Right cardiac atrium (tissue), 5 donors: ENCODE measurements at places on chromosomes 16 and 17. TPM values are rescaled to one million over a fixed set of nuclear protein-coding genes. Genes with fewer than 3 reads are reported as not detected.

- peak; percentile 53 for DNase-seq
Observed at GRCh38 chr17:10063730-10064241, 134.6 kb downstream of the GAS7 start.

GRCh38 chr17:49581648-49581998 lies 6.0 kb downstream of the NXPH3 start:
- peak; percentile 41 for DNase-seq

GRCh38 chr17:27593232-27593856 lies 37.6 kb upstream of the LGALS9 start:
- no peak for DNase-seq

DNA sequence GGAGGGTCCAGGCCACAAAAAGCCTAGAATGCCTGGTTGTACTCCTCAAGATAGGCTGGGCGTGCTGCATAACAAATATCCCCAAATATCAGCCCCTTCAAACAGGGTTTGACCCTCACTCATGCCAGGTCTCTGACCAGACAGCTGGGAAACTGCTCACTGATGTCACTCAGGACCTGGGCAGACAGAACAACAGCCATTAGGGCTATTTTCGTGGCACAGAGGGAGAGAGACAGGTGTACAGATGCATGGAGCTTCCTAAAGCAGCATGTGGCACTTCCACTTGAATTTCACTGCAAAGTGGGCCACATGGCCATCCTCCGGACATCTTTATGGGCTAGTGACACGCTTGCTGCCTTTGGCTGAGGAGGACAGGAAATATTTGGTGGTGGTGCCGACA lies 73.1 kb downstream of the SREBF1 start:
- DNase-seq, result no peak

DNA sequence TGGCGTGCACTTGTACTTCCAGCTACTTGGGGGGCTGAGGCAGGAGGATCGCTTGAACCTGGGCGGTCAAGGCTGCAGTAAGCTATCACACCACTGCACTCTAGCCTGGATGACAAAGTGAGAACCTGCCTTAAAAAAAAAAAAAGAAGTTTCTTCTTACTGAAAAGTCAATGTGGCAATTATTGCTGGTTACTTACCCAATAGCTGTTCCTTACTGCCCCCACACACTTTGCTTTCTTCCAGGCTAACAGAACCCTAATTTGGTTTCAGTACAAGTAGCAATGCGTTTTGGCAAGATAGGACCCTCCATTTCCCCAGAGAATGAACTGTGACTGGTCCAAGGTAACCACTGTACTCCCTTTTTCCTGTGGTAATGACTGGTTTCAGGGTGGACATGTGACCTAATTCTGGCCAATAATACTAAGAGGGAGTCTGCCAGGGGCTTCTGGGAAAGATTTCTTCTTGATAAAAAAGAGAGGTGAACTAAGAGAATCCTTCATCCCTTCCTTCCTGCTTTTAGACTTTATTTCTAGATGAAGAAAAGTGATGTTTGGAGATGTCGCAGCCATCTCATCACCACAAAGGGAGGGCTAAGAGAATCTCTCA lies 58.8 kb upstream of the MSI2 start:
- DNase-seq, result no peak

DNA sequence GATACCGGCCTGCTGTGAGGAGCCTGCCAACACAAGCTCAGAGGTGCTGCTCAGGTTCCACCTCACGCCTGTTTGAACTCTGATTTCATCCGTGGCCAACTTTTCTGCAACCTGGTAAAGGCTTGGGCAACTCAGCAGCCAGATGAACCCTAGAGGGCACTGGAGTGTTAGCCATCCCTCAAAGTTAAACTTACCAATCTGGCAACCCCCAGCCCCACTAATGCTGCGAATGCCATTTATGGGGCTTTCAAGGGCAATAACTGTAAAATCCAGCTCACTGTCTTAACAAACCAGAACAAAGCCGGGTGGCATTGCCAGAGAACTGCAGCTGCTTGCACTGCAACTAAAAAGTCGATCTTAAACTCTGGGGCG lies 105.5 kb downstream of the AXIN2 start:
- no peak for DNase-seq

GRCh38 chr16:35750157-35750689 lies 2290.8 kb downstream of the TP53TG3F start:
- no peak for DNase-seq

GRCh38 chr17:61904094-61904710 lies 23.6 kb downstream of the INTS2 start:
- no peak for DNase-seq

GRCh38 chr16:11149011-11149616 lies 106.9 kb downstream of the SOCS1 start:
- no peak for DNase-seq

GRCh38 chr17:38815576-38816193 lies 9.4 kb downstream of the CWC25 start:
- no peak for DNase-seq

DNA sequence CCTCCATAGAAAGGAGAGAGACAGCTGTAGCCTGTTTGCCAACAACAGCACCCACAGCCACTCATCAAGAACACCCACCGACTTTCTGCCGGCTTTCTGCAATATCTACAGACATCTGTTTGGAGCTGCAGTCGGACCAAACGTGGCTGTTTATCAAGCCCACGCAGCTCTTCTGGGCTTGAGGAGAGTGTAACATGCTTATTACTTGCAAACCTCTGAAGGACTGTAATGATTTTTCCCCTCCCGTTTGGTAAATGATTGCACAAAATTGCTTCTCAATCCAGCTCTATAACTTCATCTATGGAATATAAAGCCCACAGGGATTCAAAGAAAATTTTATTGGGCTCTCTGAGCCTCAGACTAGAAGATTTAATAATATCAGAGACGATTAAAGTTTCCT lies 100.5 kb downstream of the VAT1L start:
- no peak for DNase-seq

DNA sequence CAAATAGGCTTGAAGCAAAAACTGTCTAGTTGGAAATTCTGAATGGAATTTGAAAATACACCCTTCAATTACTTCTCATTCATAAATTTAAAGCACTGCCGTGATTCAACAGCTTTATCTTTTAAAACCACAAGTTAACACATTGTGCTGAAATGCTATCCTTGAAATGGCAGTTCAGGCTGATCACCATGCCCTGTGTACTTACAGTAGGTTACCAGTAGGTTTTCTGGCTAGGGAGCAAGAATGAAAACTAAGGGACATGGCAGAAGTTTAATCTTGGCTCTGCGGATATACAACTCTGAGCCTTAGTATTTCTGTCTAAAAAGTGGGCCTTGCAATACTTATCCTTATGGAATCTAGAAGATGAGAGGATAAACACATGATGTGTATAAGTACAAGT lies 28.0 kb downstream of the NXPH3 start:
- no peak for DNase-seq

- DNase-seq, result no peak
Observed at GRCh38 chr17:31457391-31458234, 66.1 kb downstream of the RAB11FIP4 start.

DNA sequence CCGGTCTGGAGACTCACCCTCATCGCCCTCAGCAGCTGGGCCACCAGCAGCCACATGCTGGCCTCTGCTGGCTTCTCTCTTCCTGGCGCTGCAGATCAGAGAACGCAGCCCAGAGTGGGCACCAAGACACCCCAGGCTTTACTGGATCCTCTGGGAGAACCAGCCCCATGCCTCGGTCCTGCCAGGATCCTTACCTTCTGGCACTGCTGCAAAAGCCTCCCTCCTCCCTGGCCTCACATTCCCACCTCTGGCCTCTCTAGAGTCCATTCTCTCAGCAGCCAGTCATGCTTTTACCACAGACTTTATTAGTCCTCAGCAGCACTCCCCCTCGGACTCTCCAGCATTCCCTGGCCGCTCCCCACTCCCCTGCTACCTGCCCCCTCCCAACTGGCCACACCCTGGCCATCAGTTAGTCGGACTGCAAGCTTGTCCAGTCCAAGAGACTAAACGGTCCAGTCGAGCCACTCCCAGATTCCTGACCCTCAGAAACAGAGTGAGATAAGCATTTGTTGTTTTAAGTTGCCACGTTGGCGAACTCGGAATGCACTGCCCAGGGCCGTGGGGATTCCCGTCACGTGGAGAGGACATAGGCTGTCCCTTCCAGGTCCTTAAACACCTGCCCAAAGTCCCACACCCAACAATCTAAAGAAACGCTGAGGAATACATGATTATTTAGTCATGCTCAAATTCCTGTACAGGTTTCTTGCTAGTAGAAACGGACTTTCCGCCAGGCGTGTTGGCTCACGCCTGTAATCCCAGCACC lies 5.9 kb upstream of the SPG7 start:
- DNase-seq, result no peak

- no peak for DNase-seq
Observed at GRCh38 chr16:83125999-83126568, 499.3 kb downstream of the CDH13 start.

DNA sequence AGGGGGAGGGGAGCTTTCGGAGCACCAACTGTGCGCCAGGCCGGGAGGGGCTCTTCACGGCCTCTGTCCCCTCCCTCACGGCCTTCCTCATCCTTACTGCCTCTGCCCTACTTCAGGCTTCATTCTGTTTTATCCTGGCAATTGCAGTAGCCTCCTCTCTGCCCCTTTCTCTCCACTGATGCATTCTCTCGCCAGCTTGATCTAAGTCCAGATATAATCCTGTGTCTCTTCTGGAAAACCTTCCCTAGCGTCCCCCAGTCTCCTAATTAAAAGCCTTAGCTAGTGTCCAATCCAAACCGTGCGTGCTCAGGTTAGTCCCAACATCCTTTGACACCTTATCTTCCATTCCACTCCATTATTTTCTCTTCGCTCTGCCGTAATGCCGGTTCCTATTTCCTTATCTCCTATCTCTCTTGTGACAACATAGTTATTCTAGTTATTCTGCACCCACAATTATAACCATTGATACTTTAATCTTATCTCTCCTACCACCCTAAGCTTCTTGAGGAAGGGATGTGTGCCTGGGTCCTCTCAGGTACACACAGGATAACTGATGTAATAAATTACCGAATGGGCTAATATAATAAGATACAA lies 869 bp downstream of the ZNF48 start:
- no peak for DNase-seq

- DNase-seq, result no peak
Observed at GRCh38 chr16:14095883-14096551, 24.9 kb downstream of the MRTFB start.

ENGASE gene
- 25.4 TPM for polyA plus RNA-seq

EFCAB5 gene
- polyA plus RNA-seq, result 0.18 TPM

PRKCB gene
- 0.41 TPM for polyA plus RNA-seq

SCN4A gene
- polyA plus RNA-seq, result 1.6 TPM
